Heart left ventricle (tissue), 16 donors: ENCODE measurements at places on chromosomes 2 and 18.

DNA sequence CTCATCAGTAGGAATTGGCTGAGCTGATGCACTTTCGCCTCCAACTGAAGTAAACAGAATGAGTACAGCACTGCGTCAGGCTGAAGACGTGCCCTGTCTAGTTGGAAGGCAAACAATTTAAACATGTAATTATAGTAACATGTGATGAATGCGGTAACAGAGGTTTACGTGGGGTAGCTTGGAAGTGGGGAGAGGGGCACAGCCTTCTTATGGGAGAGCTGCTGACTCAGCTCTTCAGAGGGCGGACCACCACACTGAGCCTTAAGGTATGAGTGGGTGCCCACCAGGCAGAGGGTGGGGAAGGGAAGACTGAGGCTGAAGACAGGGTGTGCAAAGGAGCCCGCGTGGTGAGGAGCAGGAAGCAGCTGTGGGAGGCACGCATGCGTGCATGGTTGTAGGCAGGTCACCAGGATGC is 6.2 kb upstream of the EHD3 start:
- no peaks in the 10 kb centered on the region for H3K27me3 ChIP-seq
- DNase-seq, result no peak
- no peaks in the 10 kb centered on the region for H3K4me1 ChIP-seq
- H3K27ac ChIP-seq, result no peak overlapping the region
- H3K4me3 ChIP-seq, result no peak overlapping the region

GRCh38 chr18:9333441-9334328 is 888 bp upstream of the TWSG1 start:
- H3K4me1 ChIP-seq, result peaks cover 14% of the 10 kb centered on the region
- peak overlapping the region; percentile 79 for H3K4me3 ChIP-seq
- peaks cover 15% of the 10 kb centered on the region for H3K36me3 ChIP-seq
- H3K27ac ChIP-seq, result peak overlapping the region; percentile 42
- H3K27me3 ChIP-seq, result no peaks in the 10 kb centered on the region
- peak; percentile 32 for DNase-seq

DNA sequence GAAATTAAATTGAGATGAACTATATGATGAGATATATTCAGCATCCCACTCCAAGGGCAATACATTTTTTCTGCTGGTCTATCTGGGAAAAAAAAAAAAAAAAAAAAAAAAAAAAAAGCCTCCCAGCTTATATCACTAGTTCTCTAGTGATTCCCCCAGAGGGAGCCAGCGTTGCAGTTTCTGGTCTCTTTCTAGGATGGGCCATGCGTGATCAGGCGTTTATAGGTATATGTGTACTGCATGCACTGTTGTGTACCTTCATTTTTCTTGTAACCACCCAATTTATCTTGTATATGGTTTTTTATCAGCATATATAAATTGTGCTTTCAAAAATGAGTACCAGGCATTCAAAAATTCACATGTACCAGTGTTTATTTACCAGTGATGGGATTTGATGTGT is 35.1 kb downstream of the DCDC2C start:
- no peaks in the 10 kb centered on the region for H3K36me3 ChIP-seq
- H3K4me3 ChIP-seq, result no peak overlapping the region
- no peaks in the 10 kb centered on the region for H3K4me1 ChIP-seq

DNA sequence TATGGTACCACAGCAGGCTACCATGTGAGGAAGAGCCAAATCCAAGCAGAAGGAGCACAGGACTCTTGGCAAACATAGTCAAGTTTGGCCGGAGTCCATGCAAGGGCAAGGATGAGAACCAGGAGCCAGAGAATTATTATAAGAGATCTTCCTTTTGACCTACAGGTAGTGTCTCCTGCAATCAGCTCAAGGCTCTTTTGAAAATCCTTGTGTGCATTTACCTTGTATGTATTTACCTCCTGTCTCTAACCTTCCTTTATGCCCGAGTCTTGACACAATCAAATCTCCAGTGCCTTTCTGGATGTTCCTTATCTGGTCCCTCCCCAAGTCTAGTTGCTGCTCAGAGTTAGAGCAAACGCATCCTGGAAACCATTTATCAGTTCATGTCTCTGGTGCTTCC is 855.0 kb upstream of the CELF4 start:
- no peak overlapping the region for H3K4me3 ChIP-seq
- H3K27ac ChIP-seq, result no peak overlapping the region
- no peaks in the 10 kb centered on the region for H3K27me3 ChIP-seq
- H3K36me3 ChIP-seq, result no peaks in the 10 kb centered on the region
- no peaks in the 10 kb centered on the region for H3K4me1 ChIP-seq

DNA sequence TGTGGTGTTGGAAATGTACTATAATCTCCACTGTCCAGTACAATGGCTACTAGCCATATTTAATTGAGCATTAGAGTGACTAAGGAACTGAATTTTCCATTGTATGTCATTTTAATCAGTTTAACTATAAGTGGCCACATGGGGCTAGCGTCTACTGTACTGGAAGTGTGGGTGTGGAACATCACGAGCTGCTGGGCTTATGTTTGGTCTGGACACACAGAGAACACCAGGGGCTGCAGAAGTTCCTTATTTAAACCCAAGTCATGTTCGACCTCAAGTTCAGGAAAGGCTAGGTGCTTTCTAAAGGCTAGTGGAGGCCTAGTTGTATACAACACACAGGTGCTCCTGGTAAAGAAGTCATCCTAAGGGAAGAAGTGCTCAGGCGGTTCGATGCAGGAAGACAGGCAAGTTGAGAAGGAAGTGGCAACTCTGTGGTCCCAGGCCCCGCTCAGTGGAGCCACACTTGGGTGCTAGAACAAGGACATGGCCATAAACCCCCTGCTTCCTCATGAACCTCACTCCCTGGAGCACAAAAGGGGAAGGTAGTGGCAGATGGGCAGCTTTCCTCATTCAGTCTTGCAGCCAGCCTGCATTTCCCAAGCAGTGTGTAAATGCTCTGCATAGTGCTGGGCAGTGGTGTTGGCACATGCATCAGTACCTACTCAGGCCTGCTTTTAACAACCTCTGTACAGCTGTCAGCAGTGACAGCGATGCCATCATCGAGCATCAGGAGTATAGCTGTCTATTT is 13.3 kb downstream of the LGALSL start:
- no peak for DNase-seq
- H3K27me3 ChIP-seq, result no peaks in the 10 kb centered on the region
- no peak overlapping the region for H3K27ac ChIP-seq
- no peaks in the 10 kb centered on the region for H3K4me1 ChIP-seq

DNA sequence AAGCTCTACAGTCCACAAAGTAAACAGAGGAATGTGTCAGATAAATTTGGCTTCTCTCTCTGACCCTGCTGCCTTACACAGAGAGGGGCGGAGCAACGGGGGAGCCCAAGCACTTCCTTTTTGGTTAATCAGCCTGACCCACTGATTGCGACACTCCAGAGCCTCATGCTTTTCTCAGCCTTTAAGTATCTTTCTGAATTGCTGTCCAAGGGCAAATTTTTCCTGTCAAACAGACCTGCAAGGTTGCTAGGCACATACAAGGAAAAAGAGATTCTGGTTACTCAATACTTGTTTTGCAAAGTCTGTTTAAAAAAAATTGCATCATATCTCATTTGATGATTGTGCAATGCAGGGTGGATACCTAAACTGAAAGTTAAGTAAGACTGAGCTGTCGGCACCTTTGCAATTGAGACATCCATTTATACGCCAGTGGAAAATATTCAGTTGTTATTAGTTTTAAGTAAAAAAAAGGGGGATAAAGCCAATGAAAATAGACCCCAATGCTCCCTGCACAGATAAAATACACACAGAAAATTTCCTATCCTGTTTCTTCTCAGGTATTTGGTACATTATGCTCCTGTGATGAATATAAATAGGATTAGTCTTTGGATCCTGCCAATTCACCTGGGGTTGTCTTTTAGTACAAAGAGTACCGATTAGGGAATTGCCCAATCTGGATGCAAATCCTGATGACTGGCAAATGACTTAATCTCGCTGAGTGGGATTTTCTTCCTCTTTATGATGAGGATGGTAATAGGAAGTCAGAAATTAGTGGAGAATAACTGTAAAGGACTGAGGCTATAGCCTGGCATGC is 260.2 kb upstream of the TRIB2 start:
- peak overlapping the region; percentile 24 for H3K4me3 ChIP-seq
- H3K36me3 ChIP-seq, result no peaks in the 10 kb centered on the region
- DNase-seq, result peak; percentile 78
- H3K27me3 ChIP-seq, result no peaks in the 10 kb centered on the region

- H3K27ac ChIP-seq, result no peak overlapping the region
- no peak overlapping the region for H3K4me3 ChIP-seq
- no peaks in the 10 kb centered on the region for H3K36me3 ChIP-seq
- H3K27me3 ChIP-seq, result no peaks in the 10 kb centered on the region
- DNase-seq, result no peak
- H3K4me1 ChIP-seq, result no peaks in the 10 kb centered on the region
These were observed 611.3 kb upstream of the SYT4 start for GRCh38 chr18:43888598-43888997.

DNA sequence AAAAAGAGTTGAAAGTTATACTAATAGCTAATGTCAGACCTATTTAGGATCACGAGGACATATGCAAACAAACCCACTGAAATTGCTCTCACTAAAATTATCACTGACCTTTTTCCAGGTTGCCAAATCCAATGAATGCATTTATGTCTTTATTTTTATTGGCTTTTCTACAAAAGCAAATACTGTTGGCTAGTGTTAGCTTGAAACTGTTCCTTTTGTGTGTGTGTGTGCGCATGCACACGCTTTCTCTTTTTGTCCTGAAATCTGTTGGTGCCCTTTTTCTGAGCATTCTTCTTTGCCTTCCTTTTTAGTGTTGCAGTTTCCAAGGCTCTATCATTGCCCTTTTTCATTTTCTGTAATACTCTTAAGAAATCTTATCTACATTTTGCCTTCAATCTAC is 1269.2 kb downstream of the LRP1B start:
- no peak overlapping the region for H3K4me3 ChIP-seq
- no peaks in the 10 kb centered on the region for H3K4me1 ChIP-seq
- H3K36me3 ChIP-seq, result no peaks in the 10 kb centered on the region
- DNase-seq, result no peak

DNA sequence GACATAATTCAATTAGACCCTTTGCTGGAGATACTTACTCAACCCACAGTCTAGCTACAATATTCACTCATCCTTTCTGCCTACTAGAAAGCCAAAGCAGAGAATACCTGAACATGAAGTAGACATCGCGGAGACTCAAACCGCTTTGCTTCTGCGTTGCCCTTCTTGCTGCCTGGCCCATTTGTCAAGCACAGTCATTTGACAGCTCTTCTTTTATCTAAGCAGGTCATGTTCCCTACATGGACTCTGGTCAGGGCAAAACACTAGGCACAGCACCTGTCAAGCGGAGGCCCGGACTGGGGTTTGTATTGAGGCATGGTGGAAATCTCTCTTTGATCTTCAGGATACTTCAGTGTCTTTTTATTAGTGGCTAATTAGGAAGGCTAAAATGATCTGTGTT is 89.7 kb downstream of the FARSB start:
- no peaks in the 10 kb centered on the region for H3K27me3 ChIP-seq
- DNase-seq, result no peak

DNA sequence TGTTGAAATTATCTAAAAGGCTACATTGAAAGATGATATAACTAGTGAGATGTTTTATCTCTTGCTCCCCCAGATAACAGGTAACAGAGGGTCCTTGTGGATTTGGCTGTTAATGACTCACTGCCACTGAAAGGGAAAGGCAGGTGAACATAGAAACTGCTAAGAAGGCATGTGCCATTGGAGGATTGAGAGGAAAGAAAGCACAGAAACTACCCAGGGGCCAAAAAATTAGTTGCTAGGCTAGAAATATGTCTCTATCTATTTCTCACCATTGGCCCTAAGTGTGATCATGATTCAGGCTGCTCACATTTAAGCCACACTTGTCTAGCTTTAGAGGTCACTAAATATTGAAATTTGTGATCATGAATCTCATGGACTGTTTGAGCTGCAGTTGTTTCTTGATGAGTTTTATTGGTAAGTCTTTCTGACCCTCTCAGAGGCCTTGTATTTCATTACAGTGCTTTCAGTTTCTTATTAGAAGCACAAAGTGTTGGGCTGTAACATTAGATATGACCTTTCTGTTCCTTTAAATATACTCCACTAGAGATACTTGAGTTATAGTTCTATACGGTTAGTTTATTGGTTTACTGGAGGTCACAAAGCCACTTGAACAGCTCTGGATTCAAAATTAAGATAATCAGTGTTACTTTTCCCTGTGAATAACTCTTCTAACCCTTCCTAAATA is 26.2 kb downstream of the NAB1 start:
- DNase-seq, result no peak
- no peak overlapping the region for H3K4me3 ChIP-seq
- H3K36me3 ChIP-seq, result peaks cover 66% of the 10 kb centered on the region
- H3K4me1 ChIP-seq, result peaks cover 23% of the 10 kb centered on the region

- peaks cover 100% of the 10 kb centered on the region for H3K36me3 ChIP-seq
- DNase-seq, result no peak
- H3K27ac ChIP-seq, result no peak overlapping the region
- H3K4me3 ChIP-seq, result no peak overlapping the region
- H3K27me3 ChIP-seq, result no peaks in the 10 kb centered on the region
These were observed 21.1 kb downstream of the ILKAP start for GRCh38 chr2:238182362-238182761.

- H3K4me1 ChIP-seq, result no peaks in the 10 kb centered on the region
- no peak overlapping the region for H3K27ac ChIP-seq
- H3K27me3 ChIP-seq, result no peaks in the 10 kb centered on the region
- no peak for DNase-seq
- no peak overlapping the region for H3K4me3 ChIP-seq
These were observed 853.1 kb upstream of the SALL3 start for GRCh38 chr18:78126536-78126935.
